ENCODE measurements at places on chromosomes 3 and 15. TPM values are rescaled to one million over a fixed set of nuclear protein-coding genes. Genes with fewer than 3 reads are reported as not detected.

DNA sequence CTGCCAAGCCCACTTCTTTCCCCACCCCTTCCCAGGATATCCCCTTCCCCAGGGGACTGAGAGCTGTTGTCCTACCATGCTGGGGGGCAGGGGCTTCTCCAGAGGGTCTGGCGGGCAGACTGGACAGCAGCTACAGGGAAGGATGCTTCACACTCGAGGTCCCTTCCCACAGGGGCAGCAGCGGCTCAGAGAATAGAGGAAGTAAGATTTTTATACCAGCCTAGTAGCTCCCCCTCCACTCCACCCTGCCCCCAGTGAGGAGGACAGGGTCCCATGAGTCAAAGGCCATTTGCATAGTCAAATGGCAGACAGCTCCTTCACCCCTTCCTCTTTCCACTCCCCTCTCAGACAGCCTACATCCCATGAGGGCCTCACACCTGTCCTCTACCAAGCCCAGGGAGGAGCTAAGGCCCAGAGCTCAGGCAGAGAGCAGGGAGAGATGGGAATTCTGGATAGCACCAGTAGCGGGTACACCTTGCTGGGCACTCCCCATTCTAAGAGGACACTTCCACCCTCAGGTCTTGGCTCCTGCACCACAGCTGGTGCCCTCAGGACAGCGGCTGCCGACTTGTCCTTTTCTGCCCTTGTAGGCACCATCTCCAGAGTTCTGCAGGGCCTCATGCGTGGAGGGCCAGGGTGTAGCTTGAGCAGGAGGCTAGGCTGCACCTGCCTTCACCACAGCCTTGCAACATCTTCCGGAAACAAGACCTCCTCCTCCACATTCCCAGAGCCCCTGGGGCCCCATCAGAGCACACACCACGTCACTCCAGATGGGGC is at the start of gene TLR9:
TLR9 (minus strand) TSS at position 194 of the 777 bp plus-strand sequence; CDS start at position 78, 116 bp downstream.
- DNase-seq: no peak

DNA sequence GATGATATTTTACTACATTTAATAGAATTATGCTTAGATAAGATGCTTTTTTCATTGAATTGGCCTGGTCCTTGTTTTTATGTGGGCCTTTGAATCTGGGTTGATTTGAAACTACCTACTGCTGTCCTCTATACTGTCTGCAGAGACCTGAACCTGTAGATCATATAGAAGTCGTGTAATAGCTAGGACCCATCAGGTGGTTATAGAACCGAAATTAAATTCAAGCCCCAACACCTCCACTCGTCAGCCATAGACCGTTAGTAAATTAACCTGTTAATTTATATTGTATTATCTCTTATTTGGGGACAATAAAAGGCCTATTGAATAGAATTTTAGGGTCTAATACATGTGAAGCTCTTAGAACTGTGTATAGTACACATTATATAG is 108.4 kb downstream of the MBNL1 start:
- no peak for DNase-seq

- DNase-seq: no peak
These were observed 293.8 kb downstream of the CHST2 start for GRCh38 chr3:143413372-143413771.

- DNase-seq: no peak
These were observed 169.1 kb upstream of the SEMA6D start for GRCh38 chr15:47548231-47548630.

DNA sequence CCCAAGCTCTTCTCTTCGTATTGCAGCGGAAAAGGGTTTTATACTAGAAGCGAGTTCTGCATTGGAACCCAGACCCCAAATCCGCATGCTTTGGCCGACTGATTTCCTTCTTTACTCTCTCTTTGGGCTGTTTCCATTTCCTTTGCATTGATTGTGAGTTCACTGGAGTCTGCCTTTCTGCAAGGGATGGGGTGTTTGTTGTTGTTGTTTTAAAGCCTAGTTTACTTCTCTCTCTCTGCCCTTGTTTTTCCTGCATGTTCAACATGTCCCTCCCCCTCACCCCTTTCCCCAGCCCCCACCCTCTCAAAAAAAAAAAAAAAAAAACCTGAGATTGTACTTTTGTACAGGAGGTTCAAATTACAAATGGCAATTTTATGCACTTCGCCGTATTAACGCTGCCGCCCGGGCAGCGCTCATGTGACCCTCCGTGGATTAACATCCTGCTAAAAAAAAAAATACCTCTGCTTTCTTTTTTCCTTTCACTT is 2.2 kb downstream of the NR2F2 start:
- no peak for DNase-seq

DNA sequence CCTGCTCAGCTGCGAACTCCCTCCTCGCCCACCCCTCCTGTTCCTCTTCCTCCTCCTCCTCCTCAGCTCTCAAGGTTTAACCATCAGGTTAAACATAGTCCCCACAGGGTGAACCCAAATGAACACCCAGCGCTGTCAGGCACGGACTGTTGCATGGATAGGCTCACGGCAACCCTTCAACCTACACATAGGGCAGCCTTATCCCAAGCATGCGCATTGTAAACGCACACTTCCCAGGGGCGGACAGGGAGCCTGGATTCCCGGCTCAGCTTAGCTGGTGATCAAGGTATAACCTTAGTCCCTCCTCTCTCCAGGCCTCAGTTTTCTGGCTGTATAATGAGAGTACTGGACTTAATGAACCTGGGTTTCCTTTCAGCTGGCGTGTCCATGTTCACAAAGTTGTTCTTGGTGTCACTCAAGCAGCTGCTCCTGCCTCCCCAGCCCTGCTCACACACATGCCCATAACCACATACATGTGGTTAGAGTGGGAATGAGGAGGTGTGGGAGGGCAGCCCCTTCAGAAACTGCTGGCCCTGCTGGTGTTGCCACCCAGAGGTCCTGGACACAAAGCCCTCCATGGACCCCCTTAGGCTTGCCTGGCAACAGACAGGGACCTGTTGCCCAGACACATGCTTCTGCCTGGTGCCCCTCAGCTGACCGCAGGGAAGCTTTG is 20.9 kb upstream of the VPS33B start:
- DNase-seq: no peak

DNA sequence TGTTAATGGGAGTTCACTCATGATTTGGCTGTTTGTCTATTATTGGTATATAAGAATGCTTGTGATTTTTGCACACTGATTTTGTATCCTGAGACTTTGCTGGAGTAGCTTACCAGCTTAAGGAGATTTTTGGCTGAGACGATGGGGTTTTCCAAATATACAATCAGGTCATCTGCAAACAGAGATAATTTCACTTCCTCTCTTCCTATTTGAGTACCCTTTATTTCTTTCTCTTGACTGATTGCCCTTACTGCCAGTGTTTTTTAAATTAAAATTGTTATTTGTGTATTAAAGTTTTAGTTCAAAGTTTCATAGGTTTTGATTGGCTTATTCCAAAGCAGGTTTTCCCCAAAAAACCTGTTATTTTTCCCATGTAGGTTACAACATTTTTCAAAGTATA is 390.5 kb upstream of the RBMS3 start:
- DNase-seq: no peak

DNA sequence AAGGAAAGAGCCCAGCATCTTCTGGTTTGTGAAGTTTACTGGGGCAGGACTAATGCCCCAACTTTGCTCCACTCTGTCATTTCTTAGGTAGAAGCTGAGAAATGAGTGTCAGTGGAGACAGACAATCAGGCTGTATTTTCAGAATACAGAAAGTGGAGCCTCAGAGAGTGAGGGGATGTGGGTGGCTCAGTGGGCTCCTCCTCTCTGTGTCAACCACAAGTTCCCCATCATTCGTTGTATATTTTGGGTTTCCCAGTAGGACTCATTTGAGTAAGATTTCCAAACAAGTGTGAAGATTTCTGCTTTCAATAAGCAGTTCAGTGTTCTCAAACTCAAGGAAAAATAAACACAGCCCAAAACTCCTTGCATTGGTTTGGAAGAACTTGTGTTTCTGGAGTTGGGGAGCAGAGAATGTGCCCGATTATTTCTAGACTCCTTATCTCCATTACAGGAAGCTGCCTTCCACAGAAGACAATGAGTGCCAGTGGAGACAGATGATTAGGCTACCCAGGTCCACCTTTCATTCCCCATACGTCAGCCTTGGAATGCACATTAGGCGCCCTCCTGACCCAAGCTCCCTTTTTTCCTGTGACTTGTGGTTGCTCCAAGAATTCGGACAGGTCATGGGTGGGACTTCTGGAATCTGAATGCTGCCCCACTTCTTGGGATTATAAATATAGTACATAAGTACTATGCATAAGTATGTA is 792.1 kb upstream of the LMCD1 start:
- DNase-seq: no peak

DNA sequence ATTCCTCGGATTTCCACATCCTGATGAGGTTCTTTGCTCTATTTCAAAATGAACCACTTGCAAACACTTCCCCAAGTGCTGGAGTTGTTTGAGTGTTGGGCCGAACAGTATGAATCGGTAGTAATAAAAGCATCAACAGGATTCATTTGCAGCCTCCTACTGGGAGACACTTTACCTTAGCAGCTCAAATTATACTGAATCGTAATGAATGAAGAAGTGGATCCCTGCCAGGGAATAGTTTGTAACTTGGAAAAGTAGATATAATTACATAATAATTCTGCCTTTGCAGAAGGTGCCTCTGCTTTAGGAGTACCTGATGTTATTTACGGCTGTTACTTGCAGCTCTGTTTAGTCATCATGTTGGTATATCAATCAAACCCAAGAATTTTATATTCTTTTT is 669.1 kb downstream of the CADM2 start:
- no peak for DNase-seq

DNA sequence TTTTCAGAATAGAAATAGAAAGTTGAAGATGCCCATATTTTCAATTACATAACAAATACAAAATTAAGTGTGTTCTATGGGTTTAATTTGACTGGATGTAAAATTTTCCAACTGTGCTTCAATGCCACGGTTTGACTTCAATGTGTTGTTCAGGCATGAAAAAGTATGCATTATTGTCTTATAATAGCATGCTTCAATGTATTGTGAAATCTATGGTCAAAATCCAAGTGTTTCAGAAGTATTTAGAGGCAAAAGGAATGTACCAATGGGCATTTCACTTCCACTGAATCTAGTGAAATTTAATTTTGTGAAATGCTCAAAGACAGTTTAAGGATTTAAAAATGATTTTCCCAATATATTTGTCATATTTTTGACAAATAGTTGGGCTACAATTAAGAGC is 16.0 kb downstream of the NEK10 start:
- DNase-seq: no peak

The CAPN3 gene
- 6.8 TPM for total RNA-seq

The RBP2 gene
- total RNA-seq: not detected

The CORO2B gene
- 3.9 TPM for total RNA-seq

Data from sigmoid colon (tissue), 7 donors.